Breast epithelium (tissue), 4 donors: ENCODE measurements at places on chromosomes 7 and 10. TPM values are rescaled to one million over a fixed set of nuclear protein-coding genes. Genes with fewer than 3 reads are reported as not detected.
A peak's percentile ranks its signal among the peaks of the same experiment; 100 is the strongest.

DNA sequence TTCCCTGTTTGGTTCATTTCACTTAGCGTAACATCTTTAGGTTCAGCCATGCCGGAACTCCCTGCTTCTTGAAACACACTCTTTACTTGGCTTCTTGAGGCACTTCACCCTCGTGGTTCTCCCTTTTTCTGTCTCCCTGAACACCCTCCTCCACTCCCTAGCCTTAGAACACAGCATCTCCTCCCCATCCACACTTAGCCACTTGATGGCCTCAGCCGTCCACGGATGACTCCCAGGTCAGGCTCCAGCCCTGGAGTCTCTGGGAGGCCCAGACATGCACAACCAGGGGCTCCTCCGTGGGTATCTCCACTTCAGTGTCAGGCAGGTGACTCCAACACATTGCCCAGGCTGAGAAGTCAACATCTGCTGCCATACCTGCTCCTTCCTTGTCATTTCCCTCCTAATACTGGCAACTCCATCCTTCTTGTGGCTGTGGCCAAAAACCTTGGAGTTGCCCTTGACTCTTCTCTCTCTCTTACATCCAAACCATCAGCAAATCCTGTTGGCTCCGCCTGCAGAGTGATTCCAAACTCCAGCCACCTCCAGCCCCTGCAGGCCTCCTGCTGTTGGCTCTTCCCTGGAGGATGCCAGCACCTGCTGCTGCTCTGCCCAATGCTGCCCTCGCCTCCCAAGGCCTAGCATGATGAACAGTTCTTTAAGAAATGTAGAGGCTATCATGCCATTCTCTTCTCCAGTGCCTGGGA lies 8.4 kb upstream of the INMT start:
- no peak overlapping the region for H3K27ac ChIP-seq
- DNase-seq = no peak
- H3K27me3 ChIP-seq = no peaks in the 10 kb centered on the region
- H3K4me3 ChIP-seq = no peak overlapping the region
- no peaks in the 10 kb centered on the region for H3K36me3 ChIP-seq

DNA sequence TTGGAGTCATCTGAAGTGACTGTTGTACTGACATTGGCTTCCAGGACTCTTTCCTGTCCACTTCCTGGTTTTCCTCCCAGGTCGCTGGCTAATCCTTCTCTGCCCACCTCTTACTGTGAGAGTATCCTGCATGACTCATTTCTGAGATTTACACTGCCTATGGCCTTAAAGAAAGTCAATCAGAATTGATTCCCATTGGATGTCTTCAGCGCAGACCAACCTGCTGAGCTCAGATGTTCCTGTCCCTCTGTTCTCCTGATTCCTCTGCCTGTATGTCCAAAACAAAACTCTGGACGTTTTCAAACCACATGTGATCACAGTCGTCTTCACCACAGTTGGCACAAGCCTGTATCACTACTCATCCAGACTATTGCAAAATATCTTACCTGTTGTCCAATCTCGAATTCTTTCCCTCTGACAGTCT lies 262.1 kb downstream of the CREB5 start:
- H3K27ac ChIP-seq = no peak overlapping the region
- DNase-seq = no peak
- no peaks in the 10 kb centered on the region for H3K36me3 ChIP-seq
- H3K4me3 ChIP-seq = no peak overlapping the region
- H3K4me1 ChIP-seq = no peaks in the 10 kb centered on the region
- H3K27me3 ChIP-seq = no peaks in the 10 kb centered on the region

- DNase-seq = no peak
- no peak overlapping the region for H3K4me3 ChIP-seq
- no peaks in the 10 kb centered on the region for H3K27me3 ChIP-seq
- H3K27ac ChIP-seq = peak overlapping the region; percentile 8
- H3K4me1 ChIP-seq = no peaks in the 10 kb centered on the region
Measured at GRCh38 chr7:32588657-32589056, 93.4 kb downstream of the AVL9 start.

DNA sequence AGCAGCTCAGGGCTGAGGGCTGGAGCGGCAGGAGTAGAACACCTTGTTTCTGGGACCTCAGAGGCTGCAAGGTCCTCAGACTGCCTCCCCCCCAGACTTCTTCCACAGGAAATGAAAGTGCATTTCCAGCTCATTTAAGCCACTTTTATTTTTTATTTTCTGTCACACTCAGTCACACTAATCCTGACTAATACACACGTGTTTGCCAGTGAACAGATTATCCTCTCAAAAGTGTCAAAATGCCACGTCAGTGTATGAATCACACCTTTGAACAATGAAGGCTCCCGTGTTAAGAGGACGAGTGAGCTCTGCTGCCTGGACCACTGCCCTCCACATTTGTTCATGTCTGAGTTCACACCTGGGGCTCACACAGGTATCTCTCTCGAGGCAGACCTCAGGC lies 488.5 kb downstream of the DNAJB6 start:
- no peak overlapping the region for H3K4me3 ChIP-seq
- H3K4me1 ChIP-seq = no peaks in the 10 kb centered on the region
- no peak for DNase-seq
- peaks cover 6% of the 10 kb centered on the region for H3K27me3 ChIP-seq
- no peak overlapping the region for H3K27ac ChIP-seq

DNA sequence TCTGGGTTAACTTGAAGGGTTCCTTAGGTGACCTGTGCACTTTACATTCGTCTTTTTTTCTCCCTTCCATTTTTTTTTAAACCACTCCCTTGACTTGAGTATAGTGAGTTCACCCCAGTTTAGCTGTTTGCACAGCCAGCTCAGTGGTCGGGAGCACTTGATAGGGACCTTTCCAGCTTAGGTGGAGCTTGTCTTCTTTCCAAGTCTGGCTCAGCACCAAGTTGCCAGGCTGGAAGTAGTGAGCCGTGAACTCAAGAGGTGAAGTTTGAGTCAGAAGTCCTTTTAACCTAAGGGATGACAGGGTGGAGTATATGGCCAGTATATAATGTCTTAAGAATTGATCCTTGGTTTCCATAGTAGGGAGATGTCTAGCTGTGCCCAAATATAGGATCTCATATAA lies 7.2 kb downstream of the DNAH11 start:
- H3K36me3 ChIP-seq = no peaks in the 10 kb centered on the region
- no peak overlapping the region for H3K27ac ChIP-seq
- DNase-seq = no peak
- H3K4me1 ChIP-seq = no peaks in the 10 kb centered on the region
- no peak overlapping the region for H3K4me3 ChIP-seq

GRCh38 chr7:134699021-134699818 lies 52.6 kb downstream of the BPGM start:
- no peaks in the 10 kb centered on the region for H3K36me3 ChIP-seq
- no peak for DNase-seq
- no peaks in the 10 kb centered on the region for H3K4me1 ChIP-seq
- no peak overlapping the region for H3K4me3 ChIP-seq
- H3K27me3 ChIP-seq = no peaks in the 10 kb centered on the region

DNA sequence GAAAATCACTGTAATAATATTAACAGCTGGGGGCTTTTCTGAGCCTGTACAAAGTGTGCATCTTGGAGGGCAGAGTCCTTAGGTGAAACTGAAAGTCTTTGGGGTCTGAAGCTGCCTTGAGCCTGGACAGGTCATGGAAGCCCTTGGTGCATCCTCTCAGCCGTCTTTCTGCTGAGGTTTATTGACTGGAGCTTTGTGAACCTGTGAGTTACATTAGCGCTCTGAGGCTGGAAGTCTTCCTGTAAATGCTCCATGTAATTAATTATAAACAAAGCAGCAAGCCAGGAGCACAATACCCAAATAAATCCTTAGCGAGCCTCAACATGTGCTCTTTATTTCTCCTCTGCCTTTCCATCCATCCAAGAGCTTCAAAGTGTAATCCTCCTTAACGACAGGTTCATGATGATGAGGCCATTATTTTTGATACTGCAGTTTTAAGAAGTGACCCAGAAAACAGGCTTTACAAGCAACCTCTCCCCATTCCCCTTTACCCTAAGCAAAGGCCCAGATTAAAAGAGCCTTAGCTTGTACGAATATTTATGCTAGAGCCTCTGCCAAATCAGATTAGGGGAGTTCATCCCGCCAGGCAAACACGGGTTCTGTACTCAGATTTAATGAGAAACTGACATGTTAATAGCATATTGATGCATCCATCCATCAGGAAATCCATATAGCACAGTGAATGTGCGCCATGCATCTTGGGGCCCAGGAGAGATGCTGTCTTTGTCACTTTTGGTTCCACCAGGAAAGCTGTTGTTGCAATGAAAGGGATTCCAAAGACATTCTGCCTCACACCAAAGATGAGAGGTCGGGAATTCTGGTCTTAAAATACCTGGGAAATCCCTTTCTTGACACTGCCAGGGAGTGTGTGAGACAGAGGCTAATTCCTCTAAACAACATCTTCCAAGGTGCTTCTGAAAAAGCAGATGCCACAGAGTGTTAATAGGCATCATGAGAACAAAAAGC lies 118.1 kb downstream of the ANLN start:
- no peaks in the 10 kb centered on the region for H3K27me3 ChIP-seq
- H3K4me1 ChIP-seq = no peaks in the 10 kb centered on the region
- no peak overlapping the region for H3K27ac ChIP-seq

DNA sequence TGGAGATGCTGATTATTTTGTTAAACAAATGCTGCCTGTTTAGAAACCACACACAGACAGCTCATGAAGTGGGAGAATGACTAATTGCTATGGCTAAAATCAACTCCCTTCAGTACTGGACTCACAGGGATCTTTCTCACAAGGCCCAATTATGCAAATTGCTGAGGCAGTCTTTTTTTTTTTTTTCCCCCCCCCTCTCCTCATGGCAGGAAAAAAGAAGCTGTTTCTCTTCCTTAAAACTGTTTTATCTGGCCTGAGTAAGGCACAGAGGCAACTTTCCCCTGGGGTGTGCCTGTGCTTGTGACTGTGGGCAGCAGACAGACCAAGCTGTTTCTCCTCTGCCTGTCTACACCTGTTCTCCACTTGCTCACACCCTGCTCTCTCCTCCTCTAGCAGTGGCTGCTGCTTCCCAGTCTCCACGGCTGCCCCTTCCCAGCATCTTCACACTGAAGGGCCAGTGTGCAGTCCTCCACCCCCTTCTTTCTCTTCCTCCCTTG lies 65.4 kb upstream of the STEAP1B start:
- no peak overlapping the region for H3K4me3 ChIP-seq
- no peak for DNase-seq
- no peaks in the 10 kb centered on the region for H3K27me3 ChIP-seq
- H3K4me1 ChIP-seq = no peaks in the 10 kb centered on the region
- no peaks in the 10 kb centered on the region for H3K36me3 ChIP-seq

ANKRD61 gene
- not detected for total RNA-seq

BTBD16 gene
- total RNA-seq = 0.29 TPM

GRCh38 chr10:93215312-93215711 lies 141.6 kb downstream of the CYP26A1 start:
- no peak overlapping the region for H3K27ac ChIP-seq
- no peak overlapping the region for H3K4me3 ChIP-seq
- no peaks in the 10 kb centered on the region for H3K36me3 ChIP-seq
- no peak for DNase-seq
- no peaks in the 10 kb centered on the region for H3K4me1 ChIP-seq
- H3K27me3 ChIP-seq = no peaks in the 10 kb centered on the region

DNA sequence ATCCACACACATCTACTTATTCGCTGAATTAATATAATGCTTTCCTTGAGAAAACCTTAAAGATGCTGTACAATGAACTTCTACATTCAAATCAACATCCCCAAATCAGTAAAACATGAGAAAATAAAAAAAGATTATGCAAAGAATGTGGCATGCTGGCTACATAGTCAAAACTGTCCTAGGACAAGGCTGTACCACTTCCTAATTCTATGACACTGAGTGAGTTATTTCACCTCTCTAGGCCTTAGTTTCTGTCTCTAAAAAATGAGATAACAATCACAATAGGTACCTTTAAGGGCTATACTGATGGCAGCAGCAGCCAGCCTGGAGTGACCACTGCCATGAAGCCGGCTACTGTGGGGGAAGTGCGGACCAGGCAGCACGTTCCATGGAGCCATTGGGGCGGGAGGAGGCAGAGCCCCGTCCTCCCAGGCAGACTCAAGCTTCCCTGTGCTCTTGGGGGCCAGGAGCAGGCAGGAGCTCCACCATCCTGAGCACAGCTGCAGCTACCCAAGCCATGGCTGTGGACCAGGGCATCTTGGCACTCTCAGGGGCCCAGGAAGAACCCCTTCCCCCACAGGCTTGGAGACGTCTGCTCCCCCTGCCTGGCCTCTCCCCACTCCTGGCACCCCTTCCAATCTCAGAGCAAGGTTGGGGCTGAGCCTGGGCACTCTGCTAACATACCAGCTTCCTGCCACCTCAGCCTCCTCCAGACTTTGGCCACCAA lies 110.2 kb downstream of the ELAPOR2 start:
- no peaks in the 10 kb centered on the region for H3K4me1 ChIP-seq
- no peaks in the 10 kb centered on the region for H3K36me3 ChIP-seq
- H3K27ac ChIP-seq = no peak overlapping the region
- no peak overlapping the region for H3K4me3 ChIP-seq

DNA sequence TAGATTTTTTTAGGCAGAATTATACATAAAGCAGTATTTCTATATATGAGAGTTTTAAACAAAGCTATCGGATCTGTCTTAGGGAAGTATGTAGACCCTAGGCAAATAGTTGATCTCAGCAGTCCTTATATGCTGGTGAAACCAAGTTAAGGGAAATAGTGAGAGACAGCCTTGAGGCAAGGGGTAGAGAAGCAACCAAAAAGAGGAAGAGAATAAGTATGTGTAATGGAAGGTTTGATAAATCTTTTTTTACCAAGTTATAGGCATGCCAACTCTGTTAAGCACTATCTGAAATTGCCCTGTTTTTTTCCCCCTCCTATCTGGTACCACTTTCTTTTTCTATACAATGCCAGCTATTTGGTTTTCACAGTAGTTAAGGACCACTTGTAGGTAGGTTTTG lies 19.9 kb downstream of the SPAG6 start:
- no peaks in the 10 kb centered on the region for H3K4me1 ChIP-seq
- H3K36me3 ChIP-seq = no peaks in the 10 kb centered on the region
- H3K27ac ChIP-seq = no peak overlapping the region
- H3K27me3 ChIP-seq = no peaks in the 10 kb centered on the region
- H3K4me3 ChIP-seq = no peak overlapping the region

- DNase-seq = no peak
- H3K27ac ChIP-seq = peak overlapping the region; percentile 97
- H3K27me3 ChIP-seq = no peaks in the 10 kb centered on the region
- peak overlapping the region; percentile 89 for H3K4me3 ChIP-seq
Measured at GRCh38 chr10:109922358-109922975, 844 bp downstream of the XPNPEP1 start.

- H3K27me3 ChIP-seq = no peaks in the 10 kb centered on the region
- H3K4me3 ChIP-seq = no peak overlapping the region
- H3K27ac ChIP-seq = no peak overlapping the region
- no peaks in the 10 kb centered on the region for H3K4me1 ChIP-seq
- no peaks in the 10 kb centered on the region for H3K36me3 ChIP-seq
Measured at GRCh38 chr7:145347271-145347670, 511.4 kb upstream of the TPK1 start.

DNA sequence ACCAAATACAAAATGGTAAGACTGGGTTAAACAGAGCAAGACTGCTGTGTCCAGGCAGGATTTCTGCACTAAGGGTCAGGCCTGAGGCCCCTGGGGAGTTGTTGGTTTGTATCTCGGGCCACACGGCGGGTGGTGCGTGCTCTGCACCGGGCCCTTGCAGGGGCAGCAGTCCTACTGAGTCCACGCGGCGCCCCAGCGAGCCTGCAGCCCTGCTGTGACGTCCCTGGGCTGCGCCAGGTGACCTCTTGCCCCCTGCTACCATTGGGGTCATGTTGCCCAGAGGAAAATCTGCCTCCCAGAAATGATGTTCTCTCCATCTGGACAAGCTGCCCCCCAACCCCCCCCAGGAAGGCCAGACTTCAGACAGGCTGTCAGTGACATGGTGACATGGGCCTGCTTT lies 281.5 kb downstream of the CELF2 start:
- no peak overlapping the region for H3K27ac ChIP-seq
- no peaks in the 10 kb centered on the region for H3K27me3 ChIP-seq
- no peaks in the 10 kb centered on the region for H3K36me3 ChIP-seq
- DNase-seq = no peak
- H3K4me1 ChIP-seq = no peaks in the 10 kb centered on the region
- no peak overlapping the region for H3K4me3 ChIP-seq
